Fibroblast of villous mesenchyme (primary cell): ENCODE measurements at places on chromosomes 1 and 21. TPM values are rescaled to one million over a fixed set of nuclear protein-coding genes. Genes with fewer than 3 reads are reported as not detected.

DNA sequence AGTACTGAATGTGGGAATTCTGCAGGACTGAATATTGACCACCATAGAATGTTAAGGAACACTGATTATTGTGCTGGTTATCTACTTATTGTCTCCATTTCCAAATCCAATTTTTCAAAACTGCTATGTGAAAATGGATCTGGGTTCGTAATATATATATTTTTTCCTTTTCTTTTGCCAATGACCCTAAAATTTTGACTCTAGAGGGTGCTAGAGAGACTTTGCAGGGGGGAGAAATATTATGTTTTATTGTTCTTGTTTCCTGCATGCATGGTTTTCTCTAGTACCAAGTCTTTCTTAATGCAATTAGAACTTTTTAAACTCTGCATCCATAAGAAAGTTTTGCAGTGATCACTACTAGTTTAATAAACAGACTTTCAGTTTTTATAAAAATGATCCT is 1256.9 kb downstream of the BRINP3 start:
- no peak for DNase-seq

DNA sequence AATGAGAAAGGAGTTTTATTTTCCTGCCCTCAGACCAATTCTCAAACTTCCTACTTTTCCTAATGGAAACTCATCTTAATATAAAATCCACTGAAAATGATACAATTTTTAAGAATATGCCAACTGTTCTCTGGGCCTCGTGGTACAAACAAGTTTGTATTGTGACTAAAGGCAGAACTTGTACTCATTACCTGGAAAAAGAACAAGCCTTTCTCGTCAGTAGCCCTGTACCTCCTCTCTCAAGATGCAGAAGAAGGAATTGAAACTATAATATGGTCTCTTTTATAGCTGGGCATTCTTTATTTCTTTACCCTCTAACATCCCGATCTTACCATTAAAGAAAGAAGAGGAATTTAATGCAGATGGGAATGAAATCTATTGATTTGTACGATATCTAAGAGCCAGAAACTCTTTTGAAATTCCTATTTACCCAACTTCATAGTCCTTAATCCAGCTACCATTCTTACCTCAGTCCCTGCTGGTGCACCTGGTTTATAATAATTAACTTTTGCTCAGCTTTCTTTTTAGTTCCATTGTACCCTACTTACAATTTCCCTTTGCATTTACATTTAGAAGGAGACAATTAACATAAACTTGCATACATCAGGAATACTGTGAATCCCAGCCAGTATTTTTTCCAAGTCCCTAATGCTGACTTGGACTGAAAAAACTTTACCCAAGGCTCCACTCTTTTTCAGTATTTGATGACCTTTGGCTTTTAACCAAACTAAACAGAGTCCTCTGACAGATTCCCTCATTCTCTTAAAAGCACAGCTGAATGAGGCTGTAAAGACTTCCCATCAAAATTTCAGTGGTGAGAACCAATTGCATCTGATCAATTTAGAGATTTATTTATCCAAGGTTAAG is 1162.4 kb downstream of the BRINP3 start:
- no peak for DNase-seq

The CSF1 gene
- total RNA-seq: 24.5 and 64.8 TPM in 2 replicates

- DNase-seq: no peak
Observed at GRCh38 chr1:59340411-59341307, 43.8 kb downstream of the FGGY start.

- DNase-seq: no peak
Observed at GRCh38 chr1:9069326-9070100, at the start of gene SLC2A5. Gene SLC2A5 (minus strand): TSS chr1:9069635. CDS start chr1:9069536, 99 bp downstream.

The APCS gene
- not detected in 2 replicates for total RNA-seq

- DNase-seq: no peak
Observed at GRCh38 chr1:220761688-220762427, 13.7 kb downstream of the MTARC2 start.

The FAM72B gene
- 0.97 and 5.2 TPM in 2 replicates for total RNA-seq

DNA sequence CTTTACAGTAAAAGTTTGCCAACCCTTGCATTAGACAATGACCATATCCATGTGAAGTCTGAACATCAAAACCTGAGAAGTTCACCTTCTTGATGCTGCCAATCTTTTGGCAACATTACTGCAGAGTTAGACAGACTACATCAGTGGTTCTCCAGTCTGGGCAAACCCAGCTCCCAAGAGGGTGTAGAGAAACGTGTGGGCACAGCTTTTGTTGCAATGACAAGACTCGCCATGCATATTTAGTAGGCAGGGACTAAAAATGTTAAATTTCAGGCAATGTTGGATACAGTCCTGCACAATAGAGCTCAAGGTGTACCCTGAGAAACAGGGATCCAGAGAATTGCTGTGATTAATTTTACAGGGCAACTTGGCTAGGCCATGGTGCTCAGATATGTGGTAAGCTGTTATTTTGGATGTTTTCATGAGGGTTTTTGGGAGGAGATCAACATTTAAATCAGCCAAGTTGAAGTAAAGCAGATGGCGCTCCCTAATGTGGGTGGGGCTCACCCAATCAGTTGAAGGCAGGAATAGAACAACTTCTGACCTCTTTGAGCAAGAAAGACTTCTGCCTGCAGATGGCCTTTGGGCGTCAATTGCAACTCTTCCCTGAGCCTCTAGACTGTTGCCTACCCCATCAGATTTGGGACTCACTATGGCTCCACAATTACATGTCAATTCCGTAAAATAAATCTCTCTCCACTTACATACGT is 37.6 kb upstream of the CLDN14 start:
- DNase-seq: no peak

DNA sequence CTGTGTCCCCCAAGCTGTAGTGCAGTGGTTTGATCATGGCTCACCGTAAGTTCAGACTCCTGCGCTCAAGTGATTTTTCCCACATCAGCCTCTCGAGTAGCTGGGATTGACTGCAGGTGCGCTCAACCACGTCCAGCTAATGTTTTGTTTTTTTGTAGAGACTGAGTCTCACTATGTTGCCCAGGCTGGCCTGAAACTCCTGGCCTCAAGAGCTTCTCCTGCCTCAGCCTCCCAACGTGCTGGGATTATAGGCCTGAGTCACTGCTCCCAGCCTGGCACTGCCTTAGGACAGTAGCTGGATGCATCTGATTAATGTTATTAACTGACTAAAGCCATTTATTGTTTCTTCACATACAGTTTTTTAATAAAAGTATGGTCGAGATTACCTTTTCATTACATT is 40.2 kb downstream of the RNF11 start:
- no peak for DNase-seq

- no peak for DNase-seq
Observed at GRCh38 chr1:201327687-201328240, 44.5 kb downstream of the PKP1 start.

DNA sequence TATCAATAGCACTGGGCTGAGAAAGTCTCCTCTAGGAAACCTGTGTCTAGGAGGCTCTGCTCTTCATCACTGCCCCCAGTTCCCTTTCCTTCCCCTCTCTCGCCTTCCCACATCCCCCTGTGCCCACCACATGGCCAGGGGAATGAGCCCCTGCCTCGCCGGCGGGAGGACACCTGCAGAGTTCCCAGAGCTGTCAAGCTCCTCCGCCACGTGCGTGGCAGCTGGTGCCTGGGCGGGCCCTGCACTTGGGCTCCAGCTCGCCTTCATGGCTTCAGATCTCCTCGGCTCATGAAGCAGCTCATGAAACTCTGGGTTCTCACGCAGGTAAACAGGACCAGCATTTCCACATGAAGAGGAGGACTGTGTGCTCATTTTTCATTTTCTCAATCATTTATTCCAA is 62.8 kb downstream of the SIM2 start:
- DNase-seq: no peak

DNA sequence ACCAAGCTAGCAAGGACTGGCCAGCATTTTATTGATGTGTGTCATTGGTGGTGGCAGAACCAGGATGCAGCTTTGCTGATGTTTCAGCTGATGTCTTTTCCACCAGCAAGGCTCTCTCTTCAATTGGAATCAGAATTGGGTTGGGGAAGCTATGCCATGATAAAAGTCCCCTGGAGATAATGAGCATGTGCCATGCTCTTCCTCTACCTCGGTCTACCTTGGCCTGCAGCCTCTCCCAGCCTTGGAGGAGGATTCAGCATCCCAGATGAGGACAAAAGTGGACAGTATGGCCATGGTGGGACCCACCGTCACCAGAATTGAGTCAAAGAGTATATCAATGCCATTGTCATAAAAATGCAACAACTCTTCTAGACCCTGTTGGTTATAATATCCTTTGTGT is 8.6 kb downstream of the AVPR1B start:
- no peak for DNase-seq

DNA sequence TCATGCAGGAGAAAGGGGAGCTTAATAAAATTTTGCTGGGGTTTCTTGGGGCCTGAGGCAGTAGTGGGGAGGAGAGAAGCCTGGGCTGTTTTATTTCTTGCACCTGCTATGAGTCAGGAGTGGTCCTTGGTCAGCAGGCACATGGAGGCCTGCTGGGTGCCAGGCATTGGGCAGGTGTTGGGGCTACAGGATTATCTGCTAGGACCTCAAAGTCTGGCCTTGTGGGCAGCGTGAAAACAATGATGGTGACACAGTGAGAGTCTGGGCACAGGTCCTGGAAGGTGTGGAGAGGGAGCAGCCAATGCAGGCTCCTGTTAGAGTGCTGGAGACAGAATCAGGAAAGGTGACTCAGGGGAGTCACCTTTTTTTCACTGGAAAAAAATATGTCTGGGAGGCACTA is 17.2 kb downstream of the ROR1 start:
- DNase-seq: no peak

The IGSF9 gene
- not detected in 2 replicates for total RNA-seq

The DOP1B gene
- 10.6 and 11.7 TPM in 2 replicates for total RNA-seq

DNA sequence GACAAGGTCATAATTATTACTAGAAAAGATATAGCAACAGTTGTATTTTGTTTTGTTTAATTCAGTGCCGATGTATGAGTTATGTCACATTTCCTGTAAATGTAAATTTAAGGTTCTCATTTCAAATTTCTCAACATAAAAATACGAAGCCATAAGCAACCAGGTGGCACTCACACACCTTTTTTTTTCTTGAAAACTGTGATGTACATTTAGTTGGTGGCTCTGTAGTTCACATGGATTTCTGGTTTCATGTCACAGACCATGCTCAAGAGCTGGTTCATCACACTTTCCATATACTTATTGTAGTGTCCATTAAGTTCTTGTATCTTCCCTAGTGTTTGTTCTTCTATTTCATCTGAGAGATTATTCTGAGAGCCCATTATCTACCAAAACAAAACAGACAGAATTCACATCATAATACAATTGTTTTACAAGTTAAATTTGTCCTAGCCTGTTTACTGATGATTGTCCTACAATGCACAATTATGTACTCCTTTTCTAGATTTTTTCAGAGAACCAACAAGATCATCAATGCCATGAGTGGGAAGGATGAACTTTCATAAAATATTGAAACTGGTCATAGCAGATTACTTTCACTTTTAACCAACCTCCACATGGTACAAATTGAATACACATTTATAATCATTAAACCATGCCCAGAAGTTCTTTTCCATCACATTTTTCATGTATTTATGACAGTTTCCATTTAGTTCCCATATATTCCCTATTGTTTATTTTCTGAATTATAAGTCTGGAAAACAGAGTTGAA is 17.1 kb downstream of the ATP6V1G3 start:
- no peak for DNase-seq

The FAM229A gene
- 1.3 TPM in 2 replicates for total RNA-seq

The TMEM81 gene
- total RNA-seq: 0.97 and 1.3 TPM in 2 replicates

- no peak for DNase-seq
Observed at GRCh38 chr1:225899044-225899925, 10.3 kb upstream of the LEFTY1 start.

GRCh38 chr1:110177775-110178174 is 27.5 kb downstream of the SLC6A17 start:
- DNase-seq: no peak

The SPRR2B gene
- total RNA-seq: not detected in 2 replicates

- no peak for DNase-seq
Observed at GRCh38 chr1:82086739-82087138, 286.0 kb downstream of the ADGRL2 start.

The RPTN gene
- total RNA-seq: not detected in 2 replicates

DNA sequence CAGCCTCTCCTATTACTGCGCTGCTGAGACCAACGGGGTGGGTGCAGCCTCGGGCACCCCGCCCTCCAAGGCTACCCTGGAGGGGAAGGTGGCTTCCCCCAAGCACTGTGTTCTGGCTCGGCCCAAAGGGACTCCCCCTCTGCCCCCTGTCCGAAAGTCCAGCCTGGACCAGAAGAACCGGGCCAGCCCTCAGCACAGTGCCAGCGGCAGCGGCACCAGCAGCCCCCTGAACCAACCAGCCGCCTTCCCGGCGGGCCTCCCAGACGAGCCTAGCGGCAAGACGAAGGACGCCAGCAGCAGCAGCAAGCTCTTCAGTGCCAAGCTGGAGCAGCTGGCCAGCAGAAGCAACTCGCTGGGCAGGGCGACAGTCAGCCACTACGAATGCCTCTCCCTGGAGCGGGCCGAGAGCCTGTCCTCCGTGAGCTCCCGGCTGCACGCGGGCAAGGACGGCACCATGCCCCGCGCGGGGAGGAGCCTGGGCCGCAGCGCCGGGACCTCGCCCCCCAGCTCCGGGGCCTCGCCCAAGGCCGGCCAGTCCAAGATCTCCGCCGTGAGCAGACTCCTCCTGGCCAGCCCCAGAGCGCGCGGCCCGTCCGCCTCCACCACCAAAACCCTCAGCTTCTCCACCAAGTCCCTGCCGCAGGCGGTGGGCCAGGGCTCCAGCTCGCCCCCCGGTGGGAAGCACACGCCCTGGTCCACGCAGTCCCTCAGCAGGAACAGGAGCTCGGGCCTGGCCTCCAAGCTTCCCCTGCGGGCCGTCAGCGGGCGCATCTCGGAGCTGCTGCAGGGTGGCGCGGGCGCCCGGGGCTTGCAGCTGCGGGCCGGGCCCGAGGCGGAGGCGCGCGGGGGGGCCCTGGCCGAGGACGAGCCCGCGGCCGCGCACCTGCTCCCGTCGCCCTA is 533.1 kb downstream of the KIF26B start:
- no peak for DNase-seq

The KCNK1 gene
- 2.6 and 4.3 TPM in 2 replicates for total RNA-seq

DNA sequence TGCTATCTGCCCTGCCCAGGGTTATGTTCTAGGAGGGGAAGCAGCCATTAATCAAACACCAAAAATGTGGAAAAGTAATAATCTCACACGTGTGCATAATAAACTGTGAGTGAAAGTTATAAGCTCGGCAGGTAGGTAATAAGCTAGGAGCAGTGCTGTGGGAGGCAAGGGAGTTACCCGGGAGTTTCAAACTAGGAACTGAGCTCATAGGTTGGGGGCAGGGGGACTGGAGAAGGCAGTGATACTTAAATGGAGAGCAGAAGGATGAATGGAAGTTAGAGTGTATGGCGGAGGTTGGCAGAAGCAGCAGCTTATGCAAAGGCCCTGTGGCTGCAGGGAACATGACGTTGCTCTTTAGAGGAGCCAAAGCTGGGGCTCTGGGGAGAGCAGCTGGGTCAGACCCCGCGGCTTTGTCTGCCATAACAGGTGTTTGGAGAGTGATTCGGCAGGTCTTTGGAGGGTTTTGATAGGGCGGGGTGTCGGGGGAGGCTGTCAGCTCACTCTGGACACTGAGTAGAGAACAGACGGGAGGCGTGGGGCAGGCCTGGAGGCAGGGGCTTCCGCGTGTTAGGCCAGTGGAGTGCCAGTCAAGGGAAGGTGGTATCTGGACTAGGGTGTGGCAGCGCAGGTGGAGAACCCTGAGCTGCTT is 20.0 kb downstream of the PTPRF start:
- DNase-seq: no peak
